ENCODE measurements at places on chromosomes 2 and 18. TPM values are rescaled to one million over a fixed set of nuclear protein-coding genes. Genes with fewer than 3 reads are reported as not detected.

- no peak overlapping the region for H3K4me3 ChIP-seq
- H3K36me3 ChIP-seq, result no peaks in the 10 kb centered on the region
- H3K27ac ChIP-seq, result no peak overlapping the region
Observed at GRCh38 chr2:229162015-229162414, 109.1 kb downstream of the PID1 start.

DNA sequence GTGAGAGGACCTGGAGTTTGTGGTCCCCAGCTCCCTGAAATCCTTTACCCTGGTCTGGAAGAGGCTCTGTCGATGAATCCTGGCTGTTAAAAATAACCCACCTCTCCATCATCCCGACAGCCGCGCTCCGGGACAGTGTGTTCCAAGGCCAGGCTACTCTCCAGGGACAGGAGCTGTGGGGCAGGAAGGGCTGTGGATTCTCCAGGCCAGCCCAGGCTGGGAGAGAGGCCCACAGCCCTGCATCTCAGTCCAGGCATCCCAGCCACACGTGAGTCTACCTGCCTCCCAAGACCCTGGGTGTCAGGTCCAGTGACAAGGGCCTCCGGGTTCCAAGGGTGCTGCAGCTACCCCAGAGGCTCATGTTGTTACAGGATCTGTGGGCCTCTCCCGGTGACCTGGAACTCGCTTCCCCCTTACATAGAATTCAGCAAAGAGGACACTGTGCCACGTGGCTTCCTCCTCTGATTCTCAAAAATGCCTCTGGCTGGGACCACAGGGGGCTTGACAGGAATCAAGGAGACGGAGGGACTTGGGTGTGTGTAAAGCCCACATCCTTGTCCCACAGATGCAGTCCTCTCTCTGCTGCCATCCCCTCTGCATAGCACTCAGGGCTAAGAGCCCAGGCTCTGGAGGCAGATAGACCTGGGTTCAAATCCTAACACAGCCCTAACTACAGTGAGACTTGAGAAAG is 17.3 kb downstream of the ADRA2B start:
- H3K4me1 ChIP-seq, result no peaks in the 10 kb centered on the region
- H3K4me3 ChIP-seq, result no peak overlapping the region
- H3K27ac ChIP-seq, result peak overlapping the region; percentile 40
- H3K36me3 ChIP-seq, result no peaks in the 10 kb centered on the region

DNA sequence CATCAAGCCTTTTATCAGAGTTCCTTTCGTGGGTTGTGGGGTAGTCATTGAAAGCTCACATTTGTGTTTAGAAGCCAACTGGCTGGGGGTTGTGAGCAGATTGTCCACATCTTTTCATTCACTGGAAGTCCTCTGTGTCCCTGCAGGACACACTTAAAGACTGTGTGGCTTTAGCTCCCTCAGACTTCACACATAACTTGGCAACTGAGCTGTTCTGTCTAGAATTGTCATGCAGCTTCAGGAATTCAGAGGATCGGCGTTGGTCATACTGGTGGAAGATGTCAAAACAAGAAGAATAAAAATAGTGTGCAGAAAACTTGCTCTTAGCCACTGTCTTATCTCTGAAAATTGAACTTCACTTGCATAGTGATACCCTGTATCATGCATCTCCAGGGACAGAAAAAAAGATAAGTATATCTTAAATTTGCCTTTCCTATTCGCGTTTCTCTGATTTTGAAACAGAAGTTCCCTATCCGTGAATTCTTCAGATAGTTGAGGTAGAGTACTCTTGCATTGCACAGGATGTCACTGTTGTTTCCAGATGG is 49.6 kb downstream of the TRAPPC12 start:
- no peak for DNase-seq
- no peaks in the 10 kb centered on the region for H3K27me3 ChIP-seq
- no peak overlapping the region for H3K4me3 ChIP-seq
- peaks cover 6% of the 10 kb centered on the region for H3K36me3 ChIP-seq

The OSR1 gene
- 18.7 TPM for total RNA-seq

GRCh38 chr2:107412981-107413380 is 413.7 kb upstream of the RGPD4 start:
- no peak overlapping the region for H3K27ac ChIP-seq
- H3K36me3 ChIP-seq, result no peaks in the 10 kb centered on the region
- H3K27me3 ChIP-seq, result no peaks in the 10 kb centered on the region
- no peak overlapping the region for H3K4me3 ChIP-seq

GRCh38 chr2:237872178-237872887 is 12.9 kb downstream of the RAMP1 start:
- no peaks in the 10 kb centered on the region for H3K27me3 ChIP-seq
- no peak overlapping the region for H3K4me3 ChIP-seq
- H3K27ac ChIP-seq, result no peak overlapping the region

GRCh38 chr2:218607436-218608115 is at the start of gene PLCD4:
TSS of gene PLCD4 (plus strand) at chr2:218607899. CDS start at chr2:218615740, 7,841 bp downstream.
- no peaks in the 10 kb centered on the region for H3K27me3 ChIP-seq
- H3K27ac ChIP-seq, result no peak within 1 kb of the TSS
- no peak for DNase-seq

GRCh38 chr2:96665083-96665569 is 22.6 kb downstream of the FER1L5 start:
- H3K27me3 ChIP-seq, result no peaks in the 10 kb centered on the region
- DNase-seq, result peak; percentile 69
- H3K4me1 ChIP-seq, result no peaks in the 10 kb centered on the region
- H3K36me3 ChIP-seq, result no peaks in the 10 kb centered on the region
- no peak overlapping the region for H3K4me3 ChIP-seq
- peak overlapping the region; percentile 89 for H3K27ac ChIP-seq

DNA sequence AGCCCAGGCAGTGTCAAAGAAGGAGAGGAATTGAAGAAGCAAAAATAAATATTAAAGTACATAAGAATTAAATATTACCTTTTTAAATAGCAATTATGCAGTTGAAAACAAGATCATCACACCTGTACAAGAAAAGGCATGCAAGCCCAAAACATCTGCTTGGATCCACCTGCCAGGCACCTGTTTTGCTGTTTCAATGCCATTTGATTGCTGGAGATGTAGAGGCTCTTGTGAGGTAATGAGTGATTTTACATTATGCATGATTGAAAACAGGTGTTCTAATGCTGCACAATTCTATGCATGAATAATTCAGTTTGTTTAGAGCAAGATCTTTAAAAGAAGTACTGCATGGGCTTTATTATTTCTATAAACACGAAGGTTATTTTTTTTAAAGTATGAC is 700.6 kb upstream of the ZEB2 start:
- no peak overlapping the region for H3K27ac ChIP-seq
- no peaks in the 10 kb centered on the region for H3K36me3 ChIP-seq
- no peak for DNase-seq

DNA sequence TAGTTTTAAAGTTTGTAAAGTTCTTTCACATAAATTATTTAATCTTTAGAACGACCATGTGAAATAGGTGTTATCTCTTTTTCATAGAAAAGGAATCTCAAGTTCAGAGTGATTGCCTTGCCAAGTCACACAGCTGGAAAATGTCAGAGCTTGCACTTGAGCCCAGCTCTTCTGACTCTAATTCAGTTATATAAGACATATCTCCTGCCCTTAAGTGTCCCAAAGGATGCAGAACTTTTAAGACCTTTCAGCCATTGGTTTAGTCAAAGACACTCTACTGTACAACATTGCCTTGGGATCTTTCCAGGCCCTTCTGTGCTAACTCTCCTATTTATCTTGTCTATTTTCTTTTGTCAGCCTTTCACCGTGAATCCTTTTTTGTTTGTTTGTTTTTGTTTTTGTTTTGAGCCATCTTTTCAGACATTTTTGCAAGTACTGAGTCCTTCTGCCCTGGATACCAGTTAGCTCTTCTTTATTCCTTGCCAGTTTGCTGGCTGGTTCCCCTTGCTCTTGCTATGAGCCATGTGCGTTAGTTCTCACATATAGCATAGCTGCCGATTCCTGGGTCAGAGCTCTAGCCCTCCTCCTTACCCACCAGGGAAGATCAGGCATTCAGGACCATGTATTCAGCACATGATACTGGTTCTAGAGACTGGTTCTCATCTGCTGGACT is 160.0 kb upstream of the MYO3B start:
- no peak overlapping the region for H3K27ac ChIP-seq
- H3K4me1 ChIP-seq, result no peaks in the 10 kb centered on the region
- no peak for DNase-seq
- no peak overlapping the region for H3K4me3 ChIP-seq

DNA sequence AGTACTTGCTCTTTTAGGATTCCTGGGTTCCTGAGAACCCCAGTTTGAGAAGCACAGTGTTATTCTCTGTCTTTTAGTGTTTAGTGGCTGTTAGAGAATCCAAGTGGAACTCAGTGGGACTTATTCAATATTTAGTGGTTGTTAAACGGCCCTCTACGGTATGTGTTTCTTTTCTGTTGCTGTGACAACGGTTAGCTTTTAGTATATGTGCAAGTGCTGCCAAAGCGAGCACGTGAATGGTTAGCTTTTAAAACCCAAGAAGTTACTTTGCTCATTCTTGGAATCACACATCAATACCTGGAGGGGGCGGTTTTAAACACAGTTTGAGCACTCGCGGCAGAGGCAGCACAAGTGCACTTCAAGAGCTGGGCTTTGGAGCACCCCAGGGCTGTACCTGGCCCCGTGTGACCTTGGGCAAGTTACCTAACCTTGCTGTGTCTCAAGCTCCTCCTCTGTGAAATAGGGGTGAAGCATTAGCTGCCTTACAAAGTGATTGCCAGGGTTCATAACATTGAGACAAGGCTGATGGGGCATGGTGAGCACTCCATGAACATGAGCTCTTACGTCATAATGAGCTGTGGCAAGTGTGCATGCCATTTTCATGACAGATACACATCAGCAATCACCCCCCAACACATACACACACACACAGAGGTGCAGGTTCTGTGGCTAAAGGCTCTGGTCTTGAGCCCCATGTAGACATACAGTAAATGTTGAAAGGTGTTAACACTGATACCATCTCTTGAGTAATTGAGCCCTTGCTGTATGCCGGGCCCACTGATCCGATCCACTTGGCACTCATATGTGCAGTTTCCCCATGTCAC is 234.1 kb downstream of the ALPK2 start:
- H3K4me1 ChIP-seq, result no peaks in the 10 kb centered on the region
- H3K27ac ChIP-seq, result no peak overlapping the region
- H3K27me3 ChIP-seq, result no peaks in the 10 kb centered on the region
- DNase-seq, result no peak
- no peaks in the 10 kb centered on the region for H3K36me3 ChIP-seq

GRCh38 chr2:121233486-121234110 is 51.4 kb downstream of the TFCP2L1 start:
- H3K27me3 ChIP-seq, result no peaks in the 10 kb centered on the region
- no peak overlapping the region for H3K27ac ChIP-seq
- H3K4me1 ChIP-seq, result no peaks in the 10 kb centered on the region
- DNase-seq, result no peak
- H3K4me3 ChIP-seq, result no peak overlapping the region

The VWC2L gene
- not detected for total RNA-seq

DNA sequence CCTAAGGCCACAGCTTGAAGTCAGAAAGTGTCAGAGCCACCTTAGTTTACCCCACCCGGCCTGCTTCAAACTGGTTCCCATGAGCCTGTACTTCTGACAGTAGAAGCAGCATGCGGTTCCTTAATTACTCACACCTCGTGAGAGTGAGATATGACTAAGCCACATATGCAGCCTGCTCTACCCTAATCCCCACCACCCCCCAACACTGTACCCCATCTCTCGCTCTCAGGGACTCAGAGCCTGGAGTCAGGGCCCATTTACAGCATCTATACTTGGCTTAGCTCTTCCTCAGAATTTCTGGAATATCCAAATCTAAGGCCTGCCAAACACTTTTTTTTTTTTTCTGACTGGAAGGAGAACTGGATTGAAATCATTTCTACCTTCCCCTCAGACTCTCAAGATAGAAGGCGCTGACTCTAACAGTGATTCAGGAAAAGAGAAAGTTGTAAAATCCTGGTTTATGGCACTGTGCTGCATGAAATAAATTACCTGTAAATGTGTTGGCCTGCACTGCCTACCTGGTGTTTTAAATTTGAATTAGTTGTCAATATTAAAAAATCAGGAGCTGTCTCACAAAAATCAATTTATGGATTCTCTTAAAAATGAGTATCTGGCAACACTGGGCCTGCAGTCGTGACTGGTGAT is 360.0 kb downstream of the RND3 start:
- H3K27ac ChIP-seq, result no peak overlapping the region
- no peaks in the 10 kb centered on the region for H3K27me3 ChIP-seq
- no peaks in the 10 kb centered on the region for H3K4me1 ChIP-seq
- H3K4me3 ChIP-seq, result no peak overlapping the region

DNA sequence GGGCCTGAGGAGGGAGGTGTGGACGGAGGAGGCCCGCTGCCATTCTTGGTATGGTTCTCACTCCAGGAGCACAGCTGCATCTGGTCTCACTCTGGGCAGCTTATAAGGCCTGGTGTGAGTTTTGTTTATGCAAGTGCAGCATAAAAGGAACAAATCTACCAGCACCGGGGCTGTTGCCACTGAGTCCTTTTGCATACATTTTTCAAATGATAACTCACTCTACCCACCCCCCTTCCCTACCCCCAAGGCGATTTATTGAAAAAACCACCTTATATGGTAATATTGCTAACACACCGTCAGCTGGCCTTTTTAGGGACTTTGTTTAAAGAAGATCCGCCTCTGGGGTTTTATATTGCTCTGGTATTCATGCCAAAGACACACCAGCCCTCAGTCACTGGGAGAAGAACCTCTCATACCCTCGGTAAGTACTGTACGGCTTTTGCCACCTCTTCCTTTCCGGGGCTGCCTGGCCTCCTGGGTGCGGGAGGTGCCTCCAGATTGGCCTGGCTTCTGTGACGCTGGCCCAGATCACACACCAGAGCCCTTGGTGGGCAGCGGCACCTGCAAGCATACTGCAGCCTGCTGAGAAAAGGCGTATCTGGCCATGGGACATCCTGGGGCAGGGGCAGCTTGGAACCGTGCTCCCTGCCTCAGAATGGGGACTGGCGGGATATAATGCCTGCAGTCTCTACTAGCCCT is at the start of gene ACTG2:
Gene ACTG2, plus strand, starts transcription at position 378 of the 699 bp plus-strand sequence. CDS start 8,304 bp downstream, outside the sequence.
- DNase-seq, result no peak
- no peaks in the 10 kb centered on the region for H3K27me3 ChIP-seq
- H3K27ac ChIP-seq, result peak within 1 kb of the TSS; percentile 87
- H3K36me3 ChIP-seq, result no peaks in the 10 kb centered on the region
- H3K4me3 ChIP-seq, result peak within 1 kb of the TSS; percentile 42
- peaks cover 8% of the 10 kb centered on the region for H3K4me1 ChIP-seq

- no peaks in the 10 kb centered on the region for H3K36me3 ChIP-seq
- no peaks in the 10 kb centered on the region for H3K27me3 ChIP-seq
- H3K27ac ChIP-seq, result peak overlapping the region; percentile 15
- no peak overlapping the region for H3K4me3 ChIP-seq
- no peak for DNase-seq
Observed at GRCh38 chr2:86566158-86566820, 3.0 kb upstream of the CHMP3 start.

The CDC42EP3 gene
- 19.5 TPM for total RNA-seq

DNA sequence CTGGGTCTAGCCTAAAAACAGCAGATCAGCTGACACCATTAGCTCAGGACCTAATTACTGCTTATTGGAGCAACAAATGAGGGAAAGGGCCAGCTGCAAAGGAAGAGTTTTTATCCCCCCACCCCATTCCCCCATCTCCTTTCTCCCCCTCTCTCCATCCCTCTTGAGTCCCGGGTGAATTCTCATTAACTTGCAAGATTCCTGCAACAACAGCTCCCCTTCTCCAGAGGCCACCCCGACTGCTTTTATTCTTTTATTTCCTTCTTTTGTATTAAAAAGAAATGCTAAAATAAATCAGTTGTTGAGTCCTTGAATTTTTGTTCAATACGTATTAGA is 473 bp upstream of the NOL4 start:
- no peak overlapping the region for H3K4me3 ChIP-seq
- no peaks in the 10 kb centered on the region for H3K4me1 ChIP-seq
- DNase-seq, result no peak

GRCh38 chr2:73131807-73132206 is 19.1 kb upstream of the RAB11FIP5 start:
- no peaks in the 10 kb centered on the region for H3K27me3 ChIP-seq
- no peak for DNase-seq
- H3K4me3 ChIP-seq, result no peak overlapping the region
- no peaks in the 10 kb centered on the region for H3K36me3 ChIP-seq
- H3K27ac ChIP-seq, result no peak overlapping the region
- H3K4me1 ChIP-seq, result no peaks in the 10 kb centered on the region

The RUFY4 gene
- total RNA-seq, result 2.8 TPM
